NCI-H446 treated with DMSO at 0.1 percent for 48 hours (cell line): ENCODE measurements at places on chromosomes 2 and 18.

- DNase-seq = no peak
Observed at GRCh38 chr2:150491430-150491829, 4.0 kb upstream of the RND3 start.

DNA sequence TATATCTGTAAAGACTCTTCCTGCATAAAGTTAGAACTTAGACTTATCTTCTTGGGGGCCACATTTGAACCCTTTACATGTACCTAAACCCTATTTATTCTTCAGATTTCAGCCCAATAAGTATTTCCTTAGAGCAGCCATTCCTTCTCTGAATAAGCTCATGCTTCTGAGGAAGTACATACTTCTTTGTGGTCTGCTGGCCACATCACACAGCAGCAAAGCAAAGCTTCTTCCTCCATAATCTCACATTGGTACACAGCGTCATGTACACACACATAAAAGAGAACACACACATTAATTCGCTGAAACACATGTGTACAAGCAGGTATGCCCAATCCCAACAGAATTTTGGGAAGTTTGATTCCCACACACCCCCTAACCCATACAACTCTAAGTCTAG lies 331.0 kb downstream of the CDH2 start:
- no peak for DNase-seq

GRCh38 chr2:55235724-55236538 lies 3.4 kb downstream of the RPS27A start:
- no peak for DNase-seq

DNA sequence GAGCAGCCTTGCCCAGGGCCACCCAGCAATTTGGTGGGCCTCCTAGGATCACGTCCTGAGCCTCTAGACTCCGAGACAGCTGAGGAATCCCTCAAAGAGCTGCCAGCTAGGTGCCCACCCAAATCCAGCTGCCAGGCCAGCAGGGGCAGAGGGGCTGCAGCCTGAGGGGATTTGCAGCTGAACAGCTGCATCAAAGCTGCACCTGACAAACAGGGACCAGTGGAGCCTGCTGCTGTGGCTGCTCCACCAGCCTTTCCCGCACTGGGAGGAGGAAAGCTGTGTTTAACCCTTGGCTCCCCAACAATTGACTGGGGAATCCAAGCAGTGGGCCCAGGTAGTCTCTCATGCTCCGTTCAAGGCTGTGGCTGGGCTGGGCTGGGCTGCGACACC lies 8.2 kb downstream of the ADRA2B start:
- no peak for DNase-seq

DNA sequence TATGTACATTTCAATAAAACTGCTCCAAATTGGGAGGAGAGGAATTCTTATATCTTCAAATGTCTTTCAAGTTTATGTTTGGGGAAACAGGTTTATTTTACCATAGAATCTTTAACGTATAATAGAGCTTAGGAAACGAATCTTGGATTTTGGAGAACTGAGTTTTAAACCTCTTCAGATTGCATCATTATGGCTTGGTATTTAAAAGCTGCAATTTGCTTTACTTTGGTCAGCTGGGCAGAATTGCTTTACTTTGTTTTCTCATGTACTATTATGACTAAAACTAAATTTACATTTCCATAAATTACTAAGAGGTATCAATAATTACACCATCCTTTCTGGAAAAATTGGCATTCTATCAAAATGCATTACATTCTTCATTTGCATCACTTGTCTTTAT lies 54.6 kb downstream of the BAZ2B start:
- no peak for DNase-seq

DNA sequence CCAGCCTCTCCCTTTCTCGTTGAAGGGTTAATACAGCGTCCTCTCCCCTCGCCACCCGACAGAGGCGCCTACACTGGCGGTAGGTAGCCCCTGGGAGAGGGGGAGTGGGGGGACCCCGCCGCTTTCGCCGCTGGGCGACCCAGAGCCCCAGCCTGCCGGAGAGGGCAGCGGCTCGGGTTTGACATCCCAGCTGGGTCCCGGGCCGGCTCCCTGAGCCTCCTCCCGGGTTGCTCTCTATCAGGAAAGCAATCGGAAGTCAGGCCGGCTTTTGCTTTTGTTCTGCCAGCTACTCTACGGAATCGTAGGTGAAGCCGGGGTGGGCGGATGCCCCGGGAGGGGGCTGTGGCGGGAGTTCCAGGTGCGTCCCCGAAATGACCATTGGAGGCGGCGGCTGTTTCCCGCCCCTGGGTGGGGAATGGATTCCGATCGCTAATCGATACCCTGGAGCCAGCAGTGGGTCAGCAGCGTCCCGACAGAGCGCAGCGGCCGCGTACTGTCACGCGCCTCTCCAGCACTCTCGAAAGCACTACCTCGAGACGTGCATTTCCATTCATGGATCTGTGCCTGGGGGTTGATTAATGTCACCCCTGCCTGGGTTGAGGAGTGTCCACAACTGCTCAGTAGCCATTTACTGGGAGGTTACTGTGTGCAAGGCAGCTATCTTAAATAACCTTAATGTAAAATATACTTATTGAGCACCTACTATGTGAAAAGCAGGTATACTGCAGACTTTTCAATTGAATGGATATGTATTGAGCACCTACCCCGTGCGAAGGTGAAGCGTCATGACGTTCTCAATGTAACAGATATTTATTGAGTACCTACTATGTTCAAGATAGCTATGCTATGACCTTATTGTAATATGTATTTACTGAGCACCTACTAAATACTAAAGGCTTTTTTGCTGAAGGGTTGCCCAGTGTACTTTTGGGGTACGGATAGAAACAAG lies 1.1 kb downstream of the MAPK4 start:
- DNase-seq = no peak

- no peak for DNase-seq
Observed at GRCh38 chr2:227326783-227327182, 1.7 kb downstream of the MFF start.

GRCh38 chr2:106294182-106294581 lies 100.1 kb upstream of the UXS1 start:
- DNase-seq = no peak

DNA sequence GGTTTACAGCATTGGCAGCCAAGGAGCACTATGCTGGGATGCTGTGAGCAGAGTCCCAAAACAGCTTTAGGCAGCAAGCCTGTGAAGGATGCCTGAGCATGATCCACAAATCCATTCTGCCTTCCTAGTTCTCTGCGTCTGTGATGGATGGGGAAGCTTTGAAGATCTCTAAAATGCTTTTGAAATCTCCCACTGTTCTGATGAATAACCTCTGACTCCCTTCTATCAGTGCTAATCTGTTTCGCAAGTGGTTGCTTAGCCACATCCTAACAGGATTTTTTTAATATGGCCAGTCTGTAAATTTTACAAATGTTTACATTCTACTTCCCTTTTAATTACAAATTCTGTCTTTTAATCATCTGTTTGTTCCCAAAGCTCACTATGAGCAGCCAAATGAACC lies 319.2 kb downstream of the GULP1 start:
- DNase-seq = no peak

DNA sequence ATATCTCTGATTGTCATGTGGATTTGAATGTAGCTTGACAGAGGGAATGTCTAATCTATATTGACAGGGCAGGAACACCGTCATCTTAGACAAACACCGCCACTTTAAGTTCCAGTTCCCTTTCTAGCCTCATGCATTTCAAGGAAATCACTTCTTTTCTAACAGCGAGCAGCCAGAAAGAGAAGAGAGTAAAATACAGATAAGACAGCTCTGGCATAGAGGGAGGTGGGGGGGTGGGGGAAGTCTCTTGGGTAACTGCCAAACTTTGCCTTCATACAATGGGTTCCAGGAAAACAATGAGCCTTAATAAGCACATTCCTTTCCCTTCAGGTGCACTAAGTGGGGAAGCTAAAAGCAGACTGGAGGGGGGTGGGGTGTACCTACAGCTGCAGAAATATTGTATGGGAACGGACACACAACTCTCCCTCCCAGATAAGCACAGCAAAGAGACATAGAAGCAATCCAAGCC lies 37.2 kb downstream of the CASP10 start:
- DNase-seq = no peak

DNA sequence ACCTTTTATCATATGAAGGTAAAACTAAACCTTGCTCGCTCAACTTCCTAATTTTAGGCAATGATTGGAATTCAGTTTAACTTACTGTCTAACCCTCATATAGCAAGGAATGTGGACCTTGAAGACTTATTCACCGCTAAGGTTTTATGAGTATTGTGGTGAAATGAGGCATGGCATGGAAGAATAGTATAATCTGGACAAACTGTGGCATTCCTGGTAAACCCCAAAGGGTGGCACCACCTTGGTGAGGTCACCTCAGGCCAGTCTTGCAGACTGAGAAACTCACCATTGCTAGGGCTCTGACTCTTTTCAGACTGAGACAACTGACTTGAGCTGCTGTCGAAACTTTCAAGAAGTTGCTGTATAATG lies 51.1 kb upstream of the EHBP1 start:
- no peak for DNase-seq

DNA sequence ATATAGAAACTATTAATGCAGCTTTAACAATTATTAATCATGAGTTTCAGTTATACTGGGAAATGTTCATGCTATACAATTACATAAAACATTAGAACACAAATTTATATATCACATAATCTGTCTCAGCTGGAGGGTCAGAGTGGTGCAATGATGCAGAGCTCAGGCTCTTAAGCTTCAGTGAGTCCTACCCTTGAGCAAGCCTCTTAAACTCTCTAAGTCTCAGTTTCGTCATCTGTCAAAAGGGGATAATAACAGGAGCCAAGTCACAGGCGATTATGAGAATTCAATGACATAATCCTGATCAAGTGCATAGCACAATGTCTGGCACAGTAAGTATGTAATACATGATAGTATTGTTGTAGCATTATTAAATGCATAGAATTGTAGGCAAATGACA lies 46.0 kb downstream of the LAMA1 start:
- DNase-seq = no peak

GRCh38 chr18:48037481-48038271 lies 107.2 kb upstream of the SMAD2 start:
- no peak for DNase-seq

DNA sequence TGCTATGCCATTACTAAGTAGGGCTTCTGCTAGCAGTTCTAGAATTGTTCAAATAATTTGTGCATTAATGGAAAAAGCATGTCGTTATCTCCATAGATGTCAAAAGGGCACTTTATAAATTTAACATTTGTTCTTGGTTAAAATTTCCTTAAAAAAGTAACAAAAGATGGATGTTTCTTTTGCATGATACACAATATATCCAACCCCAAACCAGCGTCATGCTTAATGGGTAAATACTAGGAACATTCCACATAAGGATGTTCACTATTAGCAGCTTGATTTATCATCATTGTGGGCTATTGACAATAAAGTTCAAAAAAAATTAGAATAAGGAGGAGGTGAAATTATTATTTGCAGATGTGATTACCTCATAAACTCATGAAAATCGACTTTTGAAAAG lies 79.7 kb downstream of the GREB1L start:
- DNase-seq = no peak

DNA sequence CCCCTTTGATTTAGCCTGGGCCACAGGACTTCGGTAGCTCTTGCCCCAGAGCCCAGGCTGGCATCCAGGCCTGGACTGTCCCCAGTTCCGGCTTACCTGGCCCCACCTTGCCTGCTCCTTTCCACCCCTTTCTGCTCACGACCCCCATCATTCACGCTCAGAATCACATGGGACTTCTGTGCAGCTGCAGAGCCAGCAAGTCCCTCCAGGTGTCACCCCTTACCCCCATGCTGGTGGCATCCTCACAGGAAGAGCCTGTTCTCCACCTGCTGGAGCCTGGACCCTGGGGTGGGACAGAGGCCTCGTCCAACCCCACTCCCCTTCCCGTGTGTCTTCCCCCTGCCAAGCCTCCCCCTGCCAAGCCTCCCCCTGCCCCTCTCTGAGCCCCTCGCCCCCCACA lies 7.9 kb upstream of the KCNIP3 start:
- no peak for DNase-seq

DNA sequence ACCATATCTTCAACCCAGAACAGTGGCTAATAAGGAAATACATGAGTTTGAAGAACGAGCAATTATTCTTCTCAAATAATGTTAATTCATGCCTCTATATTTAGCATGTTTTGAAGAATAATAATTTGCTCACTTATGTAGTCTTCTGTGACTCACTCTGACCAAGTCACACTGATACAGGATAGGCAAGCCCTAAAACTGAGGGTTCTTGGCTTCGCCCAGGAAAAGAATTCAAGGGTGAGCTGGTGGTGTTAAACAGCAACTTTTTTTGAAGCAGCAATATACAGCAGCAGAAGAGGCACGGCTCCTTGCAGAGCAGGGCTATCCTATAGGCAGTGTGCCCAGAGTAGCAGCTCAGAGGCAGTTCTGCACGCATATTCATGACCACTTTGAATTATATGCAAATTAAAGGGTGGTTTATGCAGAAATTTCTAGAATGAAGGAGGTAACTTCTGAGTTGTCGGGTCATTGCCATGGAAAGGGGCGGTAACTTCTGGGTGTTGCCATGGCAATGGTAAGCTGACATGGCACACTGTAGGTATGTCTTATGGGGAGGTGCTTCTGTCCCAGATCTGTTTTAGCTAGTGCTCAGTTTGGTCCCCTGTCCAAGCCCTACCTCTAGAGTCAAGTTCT lies 200.6 kb downstream of the RND3 start:
- DNase-seq = no peak

DNA sequence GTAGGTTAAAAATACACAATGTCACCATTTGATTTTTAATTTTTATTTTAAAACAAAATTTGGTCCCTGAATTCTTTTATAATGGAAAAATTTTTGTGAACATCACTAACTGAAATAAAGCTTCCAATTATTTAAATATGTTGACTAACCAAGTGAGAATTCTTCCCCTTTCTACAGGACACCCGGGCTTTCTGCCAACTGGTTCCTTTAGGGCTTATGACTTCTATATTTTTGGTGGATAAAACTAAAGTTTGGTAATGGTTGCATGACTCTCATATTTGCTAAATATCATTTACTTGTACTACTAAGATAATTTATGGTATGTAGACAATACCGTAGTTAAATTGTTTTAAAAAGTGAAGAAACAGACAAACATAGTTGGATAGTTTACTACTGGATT lies 291.0 kb upstream of the DOK6 start:
- DNase-seq = peak; percentile 9

GRCh38 chr18:27931535-27931934 lies 245.4 kb downstream of the CDH2 start:
- DNase-seq = no peak
